ENCODE measurements at places on chromosomes 7 and 10.

- no peak for DNase-seq
Measured at GRCh38 chr10:5155951-5156350, 29.0 kb downstream of the AKR1C8 start.

DNA sequence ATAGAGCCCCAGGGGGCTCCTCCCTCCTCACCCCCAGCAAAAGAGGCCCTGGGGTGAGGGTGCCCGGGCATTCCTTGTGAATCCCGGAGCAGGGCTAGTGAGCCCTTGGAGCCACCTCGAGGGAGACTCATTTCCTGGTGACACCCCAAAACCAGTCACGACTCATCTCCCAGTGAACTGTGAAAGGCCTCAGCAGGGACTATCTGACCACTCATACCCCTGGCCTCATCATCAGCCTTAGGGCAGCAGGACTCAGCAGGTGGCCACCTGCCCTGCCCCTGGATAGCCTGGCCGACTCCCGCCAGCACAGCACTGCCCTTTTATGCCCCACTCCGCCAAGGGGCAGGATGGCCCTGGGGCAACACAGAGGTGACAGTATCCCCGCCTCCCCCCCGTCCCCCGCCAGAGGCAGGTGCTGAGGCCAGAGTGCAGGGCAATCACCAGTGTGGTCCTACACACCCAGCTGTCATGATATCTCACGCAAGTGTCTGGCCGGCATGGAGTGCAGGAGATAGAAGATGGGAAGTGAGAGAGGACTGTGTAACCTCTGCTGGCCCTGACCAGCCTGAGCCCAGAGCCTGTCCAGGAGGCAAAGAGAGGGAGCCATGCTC is 3.2 kb downstream of the SNCG start:
- peak; percentile 1 for DNase-seq

DNA sequence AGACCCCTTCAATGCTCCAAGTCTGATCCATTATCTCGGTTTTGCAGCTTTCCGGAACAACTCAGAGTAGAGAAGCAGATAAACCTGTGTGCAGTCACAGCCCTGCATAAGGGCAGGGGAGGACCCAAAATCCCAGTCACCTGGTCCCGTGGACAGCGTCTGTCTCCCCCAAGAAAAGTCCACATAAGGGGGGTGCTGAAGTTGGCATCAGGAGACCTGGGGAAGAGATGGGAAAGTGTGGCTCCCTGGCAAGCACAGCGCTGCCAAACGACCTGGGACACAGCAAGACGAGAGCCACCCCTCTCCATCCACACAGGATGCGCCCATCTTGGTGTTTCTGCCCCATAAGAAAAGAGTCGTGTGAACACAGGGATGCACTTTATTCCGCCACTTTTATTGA is 27.9 kb downstream of the ASB13 start:
- no peak for DNase-seq

GRCh38 chr7:76343294-76343930 is 15.4 kb downstream of the YWHAG start:
- DNase-seq, result no peak

- DNase-seq, result no peak
Measured at GRCh38 chr7:46208635-46209525, 287.8 kb upstream of the IGFBP3 start.

DNA sequence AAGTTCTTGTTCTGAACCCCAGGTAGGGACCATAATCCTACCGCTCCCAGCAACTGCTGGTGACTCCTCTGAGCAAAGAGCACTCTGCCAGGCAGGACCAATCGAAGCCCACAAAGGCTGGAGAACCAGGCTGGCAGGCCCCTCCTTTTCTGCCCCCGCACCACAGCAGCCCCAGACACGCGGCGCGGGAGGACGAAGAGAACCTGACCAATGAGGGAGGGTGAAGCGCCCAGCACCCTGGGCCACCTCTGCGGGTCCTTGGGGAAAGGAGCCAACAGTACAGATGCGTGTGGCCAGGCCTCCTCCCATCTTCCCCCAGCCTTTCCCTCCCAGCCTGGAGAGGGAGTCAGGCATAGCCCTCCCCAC is 25.9 kb downstream of the CTBP2 start:
- no peak for DNase-seq

- no peak for DNase-seq
Measured at GRCh38 chr7:2542916-2543871, 12.1 kb downstream of the BRAT1 start.

DNA sequence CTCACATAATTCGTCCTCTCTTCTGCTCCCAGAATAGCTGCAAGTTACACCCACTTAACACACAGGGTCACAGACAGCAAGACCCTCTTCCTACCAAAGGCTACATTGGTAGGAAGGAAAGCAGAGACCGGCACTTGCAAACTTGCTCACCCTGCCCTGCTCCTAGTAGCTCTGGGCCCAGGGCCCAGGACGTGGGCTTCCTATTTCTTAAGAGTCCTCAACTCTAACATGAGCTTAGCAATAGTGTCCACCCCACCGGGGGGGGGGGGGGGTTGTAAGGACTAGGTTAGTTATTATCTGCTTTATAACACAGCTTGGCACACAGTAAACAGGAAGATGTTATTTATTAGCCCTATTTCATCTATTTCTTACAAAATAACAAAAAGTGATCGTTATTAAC is 106.6 kb downstream of the GRB10 start:
- DNase-seq, result no peak

- DNase-seq, result no peak
Measured at GRCh38 chr7:40348126-40348728, 213.4 kb downstream of the SUGCT start.

DNA sequence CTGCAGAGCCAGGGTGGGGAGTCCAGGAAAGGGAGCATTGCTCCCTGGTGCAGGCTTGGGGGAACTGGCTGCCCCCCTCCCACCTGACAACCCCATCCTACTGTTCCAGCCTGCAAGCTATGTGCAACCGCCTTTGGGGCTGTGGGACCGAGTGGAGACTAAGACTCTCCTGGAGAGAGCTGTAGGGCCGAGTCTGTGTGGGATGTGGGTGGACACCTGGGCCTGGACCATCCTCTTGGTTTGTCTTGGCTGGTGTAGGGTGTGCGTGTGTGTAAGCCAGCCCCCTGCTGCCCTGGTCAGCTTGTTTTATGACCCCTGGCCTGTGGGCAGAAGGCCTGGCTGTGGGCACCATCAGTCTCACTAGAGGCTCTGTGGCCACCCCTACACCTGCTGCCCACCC is 1.6 kb upstream of the RAMP3 start:
- no peak for DNase-seq

- DNase-seq, result no peak
Measured at GRCh38 chr10:8269976-8270375, 215.5 kb downstream of the GATA3 start.

GRCh38 chr10:69469976-69470375 is 18.7 kb downstream of the TSPAN15 start:
- no peak for DNase-seq

- DNase-seq, result no peak
Measured at GRCh38 chr7:4225361-4225771, 456.7 kb upstream of the FOXK1 start.

DNA sequence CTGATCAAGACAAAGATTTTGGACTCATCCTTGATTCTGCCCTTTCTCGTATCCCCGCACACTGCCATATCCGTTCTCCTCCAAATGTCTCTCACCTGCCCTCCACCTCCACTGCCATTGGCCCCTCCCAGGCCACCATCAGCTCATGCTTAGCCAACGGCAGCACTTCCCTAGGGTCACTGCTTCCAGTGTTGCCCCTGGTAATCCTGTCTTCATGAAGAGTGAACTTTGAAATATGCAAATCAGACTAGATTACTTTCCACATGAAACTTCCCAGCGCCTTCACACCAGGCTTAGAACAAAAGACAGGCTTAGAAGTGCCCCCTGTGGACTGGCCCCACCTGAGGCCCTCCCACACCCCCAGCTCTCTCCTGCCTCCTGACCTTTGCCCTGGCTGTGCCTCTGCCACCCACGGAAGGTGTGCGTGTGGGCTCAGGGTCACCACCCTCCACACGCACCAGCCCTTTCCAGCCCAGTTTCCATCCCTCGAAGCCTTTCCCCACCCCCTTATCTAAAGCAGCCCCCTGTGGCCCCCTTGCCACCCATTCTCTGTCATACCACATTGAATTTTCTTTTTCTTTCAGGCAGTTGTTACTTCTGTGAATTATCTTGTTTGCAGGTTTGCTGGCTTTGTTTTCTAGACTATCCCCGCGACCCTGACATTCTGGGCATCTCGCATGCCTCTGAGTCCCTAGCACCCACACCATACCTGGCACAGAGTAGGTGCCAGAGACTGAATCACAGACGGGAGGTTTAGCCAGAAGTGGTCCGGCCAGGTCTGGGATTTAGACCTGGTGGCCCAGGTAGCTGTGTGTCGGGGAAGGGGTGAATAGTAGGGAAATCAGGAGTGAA is 26.8 kb upstream of the C10orf53 start:
- no peak for DNase-seq

Measured in thoracic aorta (tissue), 2 donors.